ENCODE measurements at places on chromosomes 3 and 15. TPM values are rescaled to one million over a fixed set of nuclear protein-coding genes. Genes with fewer than 3 reads are reported as not detected.

DNA sequence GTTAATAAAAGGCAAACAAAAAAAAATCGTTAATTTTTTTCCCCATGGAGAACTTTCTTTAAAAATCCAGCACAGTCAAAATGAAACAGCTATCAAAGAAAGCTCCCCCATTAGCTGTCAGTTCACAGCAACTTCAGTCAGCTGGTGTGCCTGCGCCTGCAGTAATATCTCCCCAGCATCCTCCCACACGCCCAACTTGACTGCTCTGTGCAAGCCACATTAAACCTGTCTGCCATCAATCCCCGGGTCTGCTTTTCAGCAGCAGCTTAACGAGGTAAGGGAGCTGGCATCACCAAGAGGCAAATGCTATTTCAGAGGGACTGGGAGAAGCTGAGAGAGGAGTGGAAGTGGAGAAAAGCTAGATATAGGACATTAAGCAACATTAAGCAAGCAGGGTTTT lies 337.5 kb downstream of the GAP43 start:
- peak; percentile 9 for DNase-seq

GRCh38 chr3:42778644-42779043 lies 5.6 kb upstream of the CCDC13 start:
- peak; percentile 24 for DNase-seq

The TMCO5A gene
- not detected for total RNA-seq

GRCh38 chr3:55285156-55285555 lies 201.9 kb downstream of the WNT5A start:
- no peak for DNase-seq

The IGSF10 gene
- 22.7 TPM for total RNA-seq

- DNase-seq, result no peak
Measured at GRCh38 chr3:30428251-30428650, 178.2 kb upstream of the TGFBR2 start.

The PLAAT1 gene
- 24.3 TPM for total RNA-seq

The CCDC39 gene
- not detected for total RNA-seq

DNA sequence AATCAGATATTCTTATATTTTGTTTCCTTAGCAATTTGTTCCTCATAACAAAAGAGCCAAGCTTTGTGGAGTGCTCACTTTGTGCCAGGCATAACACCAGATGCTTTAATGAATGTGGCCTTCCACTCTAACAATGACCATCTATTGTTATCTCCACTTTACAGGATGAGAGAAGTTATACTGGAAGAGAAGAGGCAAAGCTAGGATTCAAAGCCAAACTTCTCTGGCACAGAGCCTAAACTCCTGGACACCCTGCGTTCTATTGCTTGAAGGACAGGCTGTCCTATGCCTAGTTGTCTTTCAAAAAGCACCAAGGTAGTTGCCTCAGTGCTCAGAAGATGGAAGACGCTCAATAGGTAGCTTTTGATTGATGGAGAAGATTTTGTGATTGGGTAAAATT lies 123.2 kb upstream of the FEZF2 start:
- DNase-seq, result no peak

DNA sequence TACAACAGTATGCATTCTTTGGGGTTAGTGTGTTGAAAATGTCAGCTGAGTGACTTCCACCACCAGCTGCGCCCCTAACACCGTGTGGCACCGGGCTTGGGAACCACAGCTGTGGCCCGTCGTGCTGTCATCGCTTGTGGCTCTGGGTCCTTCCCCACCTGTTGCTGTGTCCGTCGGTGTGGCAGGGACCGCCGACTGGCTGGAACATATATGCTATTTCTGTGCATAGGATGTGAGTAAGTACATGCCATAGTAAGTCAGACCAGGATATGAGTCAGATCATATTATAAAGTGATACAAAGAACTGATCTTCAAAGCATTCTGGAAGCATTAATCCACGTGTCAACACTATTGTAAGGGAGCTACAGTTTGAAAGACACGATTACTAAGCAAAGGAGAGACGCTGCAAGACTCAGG lies 31.9 kb downstream of the EHD4 start:
- DNase-seq, result peak; percentile 75

DNA sequence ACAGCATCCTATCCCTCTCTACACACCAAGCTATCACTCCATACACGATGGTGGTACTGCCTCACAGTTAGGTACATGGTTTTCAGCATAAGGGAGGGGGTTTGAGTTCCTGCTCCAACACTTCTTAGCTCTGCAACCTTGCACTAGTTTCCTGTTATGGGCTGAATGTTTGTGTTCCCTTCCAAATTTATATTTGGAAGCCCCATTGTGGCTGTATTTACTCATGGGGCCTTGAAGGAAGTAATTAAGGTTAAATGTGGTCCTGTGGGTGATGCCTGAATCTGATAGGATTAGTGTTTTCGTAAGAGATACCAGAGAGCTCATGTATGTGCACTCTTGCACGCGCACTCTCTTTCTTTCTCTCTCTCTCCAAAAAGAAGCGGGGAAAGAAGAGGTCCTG lies 259.4 kb downstream of the RORA start:
- no peak for DNase-seq

DNA sequence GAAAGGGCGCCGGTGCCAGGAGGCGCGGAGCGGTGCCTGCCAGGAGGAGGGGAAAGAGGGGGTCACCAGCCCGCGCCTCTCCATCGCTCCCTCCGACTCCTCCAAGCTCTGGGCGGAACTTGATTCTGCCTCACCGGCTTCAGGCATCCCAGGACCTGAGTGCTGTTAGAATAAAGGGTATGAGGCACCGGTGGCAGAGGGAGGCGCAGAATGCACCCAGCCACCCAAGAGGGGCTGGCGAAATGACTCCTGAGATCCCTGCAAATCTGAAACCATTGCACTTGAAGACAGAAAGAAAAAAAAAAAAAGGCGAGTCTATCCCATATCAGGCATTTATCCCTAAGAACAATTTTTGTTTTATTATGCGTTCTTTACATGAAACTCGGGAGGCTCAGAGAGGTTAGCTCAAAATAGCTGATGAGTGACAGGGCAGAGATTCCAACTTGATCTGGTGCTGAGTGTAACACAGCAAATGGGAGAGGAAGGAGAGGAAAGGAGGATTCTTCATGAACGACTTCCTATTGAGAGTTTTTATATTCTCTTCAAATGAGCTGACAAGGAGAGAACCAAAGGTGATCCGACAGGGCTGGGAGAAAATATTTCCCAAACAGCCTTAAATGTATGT lies 157.0 kb upstream of the FRMD4B start:
- no peak for DNase-seq

GRCh38 chr3:139506766-139507165 lies 30.4 kb upstream of the RBP2 start:
- DNase-seq, result no peak

- no peak for DNase-seq
Measured at GRCh38 chr3:8128686-8129085, 372.9 kb upstream of the LMCD1 start.

GRCh38 chr3:151315136-151315535 lies 1.5 kb downstream of the GPR87 start:
- DNase-seq, result no peak

DNA sequence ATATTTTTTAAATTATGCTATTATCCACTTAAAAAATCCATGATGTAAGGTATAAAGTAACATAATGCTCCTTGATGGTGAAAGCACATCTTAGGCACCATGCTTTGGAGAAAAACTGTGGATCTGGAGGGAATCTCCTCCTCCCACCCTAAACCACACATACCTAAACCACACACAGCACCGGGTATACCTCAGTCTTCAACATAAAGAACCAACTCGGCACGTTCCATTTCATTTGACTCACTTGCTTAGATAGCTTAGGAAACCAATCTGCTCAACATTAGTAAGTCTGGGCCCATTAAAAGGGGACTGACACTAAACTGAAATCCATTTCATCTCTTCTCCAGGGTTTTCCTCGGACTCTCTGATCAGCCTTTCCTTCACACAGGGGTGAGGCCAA lies 945.7 kb upstream of the CFAP20DC start:
- DNase-seq, result no peak

DNA sequence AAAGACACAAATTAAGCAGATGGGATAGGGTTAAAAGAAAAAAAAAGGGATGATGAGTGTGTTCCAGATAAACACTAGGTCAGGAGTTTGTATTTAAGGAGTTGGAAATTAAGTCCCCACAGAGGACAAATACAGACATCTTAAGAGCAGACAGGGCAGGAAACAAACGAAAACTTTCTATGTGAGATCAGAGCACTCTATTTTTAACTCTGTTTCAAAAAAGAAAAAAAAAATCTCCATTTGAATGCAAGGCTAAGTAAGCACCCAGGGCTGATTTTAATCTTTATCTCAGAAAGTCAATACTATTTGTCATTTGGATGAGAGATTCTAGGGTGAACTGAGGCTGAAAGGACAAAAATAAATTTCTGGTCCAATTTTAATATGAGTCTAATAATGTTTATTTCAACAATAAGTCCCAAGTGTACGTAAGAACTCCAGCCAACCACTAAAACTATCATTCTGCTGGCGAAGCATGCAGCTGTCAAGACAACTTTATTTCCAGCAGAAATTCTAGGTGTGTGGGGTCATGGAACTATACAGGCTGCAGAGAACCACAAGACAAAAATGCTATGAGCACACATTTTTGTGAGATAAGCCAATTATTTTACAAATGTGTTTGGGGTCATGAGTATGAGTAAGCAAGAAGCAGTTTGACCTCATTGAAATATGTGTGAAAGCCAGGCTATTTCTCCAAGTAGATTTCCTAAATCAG lies 186.1 kb downstream of the FMN1 start:
- peak; percentile 87 for DNase-seq

The CPEB1 gene
- total RNA-seq, result 1.3 TPM

- DNase-seq, result peak; percentile 93
Measured at GRCh38 chr3:188954590-188955208, 217.1 kb upstream of the TPRG1 start.

The GNB5 gene
- 8.9 TPM for total RNA-seq

The PKM gene
- 727 TPM for total RNA-seq

DNA sequence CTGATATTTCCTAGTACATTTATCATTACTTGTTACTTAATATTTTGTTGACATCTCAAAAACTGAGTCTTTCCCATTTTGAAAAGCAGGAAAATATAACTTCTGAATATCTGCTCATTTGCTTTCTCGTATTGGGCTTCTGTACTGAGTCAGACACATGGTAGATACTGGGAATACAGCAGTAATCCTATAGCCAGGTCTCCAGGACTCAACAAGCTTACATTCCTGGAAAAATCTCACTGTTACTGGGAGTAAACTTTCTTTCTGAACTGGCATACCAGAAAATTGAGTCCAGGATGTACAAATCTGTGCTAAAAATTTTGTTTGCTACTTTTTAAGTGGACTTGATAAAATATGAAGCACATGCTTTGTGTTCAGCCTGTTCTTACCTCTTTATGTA lies 240.4 kb downstream of the RBMS3 start:
- no peak for DNase-seq

The COX17 gene
- total RNA-seq, result 52.4 TPM

DNA sequence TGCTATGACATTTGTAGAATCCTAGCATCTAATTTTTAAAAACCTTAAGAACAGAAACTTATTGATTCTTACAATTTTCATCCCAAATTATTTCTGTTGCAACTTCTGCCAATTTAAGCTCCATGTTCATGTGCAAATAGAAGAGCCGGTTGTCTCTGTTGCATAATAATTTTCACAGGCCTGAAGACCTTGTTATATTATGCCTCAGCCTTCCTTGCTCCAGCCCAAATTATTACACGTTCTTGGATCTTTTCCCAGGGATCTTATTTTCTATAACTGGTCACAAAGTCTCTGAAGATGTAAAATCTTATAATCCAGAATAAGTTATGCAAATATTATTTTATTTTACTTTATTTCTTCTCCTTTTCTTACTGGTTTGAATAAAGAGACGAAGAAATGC lies 210.7 kb upstream of the DPH6 start:
- peak; percentile 70 for DNase-seq

GRCh38 chr3:79172241-79172640 lies 595.6 kb downstream of the ROBO1 start:
- DNase-seq, result peak; percentile 50

GRCh38 chr3:56926243-56926946 lies 124.6 kb upstream of the ARHGEF3 start:
- peak; percentile 62 for DNase-seq

The LRRN1 gene
- total RNA-seq, result 26.6 TPM

The TM4SF18 gene
- total RNA-seq, result 15.6 TPM

DNA sequence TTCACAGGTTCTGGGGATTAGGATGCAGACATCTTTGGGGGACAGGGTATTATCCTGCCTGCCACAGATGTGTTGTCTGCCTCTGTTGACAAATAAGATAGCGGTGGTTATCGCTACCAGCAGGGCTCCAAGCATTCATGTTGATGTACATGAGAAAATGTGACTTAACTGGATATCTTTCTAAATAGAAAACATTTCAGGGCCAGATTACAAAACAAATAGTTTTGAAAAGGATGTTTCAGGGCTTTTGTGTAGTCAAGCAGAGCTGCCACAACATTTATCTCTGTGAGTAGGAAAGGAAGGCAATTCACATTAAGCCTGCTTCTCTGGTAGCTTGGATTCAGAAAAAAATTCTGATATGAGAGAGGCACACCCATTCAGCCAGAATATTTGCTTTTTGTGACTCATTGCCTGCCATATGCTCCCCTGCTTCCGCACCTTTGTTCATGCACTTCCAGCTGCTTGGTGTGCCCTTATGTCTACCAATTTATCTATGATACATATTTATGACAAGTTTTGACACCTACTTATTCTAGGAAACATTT lies 22.8 kb downstream of the PLS1 start:
- no peak for DNase-seq

The TMEM40 gene
- 6.4 TPM for total RNA-seq

GRCh38 chr15:34795267-34796081 lies at the start of gene ACTC1:
ACTC1 (minus strand) TSS chr15:34795549; CDS start chr15:34794808, 741 bp downstream.
- DNase-seq, result peak; percentile 91

DNA sequence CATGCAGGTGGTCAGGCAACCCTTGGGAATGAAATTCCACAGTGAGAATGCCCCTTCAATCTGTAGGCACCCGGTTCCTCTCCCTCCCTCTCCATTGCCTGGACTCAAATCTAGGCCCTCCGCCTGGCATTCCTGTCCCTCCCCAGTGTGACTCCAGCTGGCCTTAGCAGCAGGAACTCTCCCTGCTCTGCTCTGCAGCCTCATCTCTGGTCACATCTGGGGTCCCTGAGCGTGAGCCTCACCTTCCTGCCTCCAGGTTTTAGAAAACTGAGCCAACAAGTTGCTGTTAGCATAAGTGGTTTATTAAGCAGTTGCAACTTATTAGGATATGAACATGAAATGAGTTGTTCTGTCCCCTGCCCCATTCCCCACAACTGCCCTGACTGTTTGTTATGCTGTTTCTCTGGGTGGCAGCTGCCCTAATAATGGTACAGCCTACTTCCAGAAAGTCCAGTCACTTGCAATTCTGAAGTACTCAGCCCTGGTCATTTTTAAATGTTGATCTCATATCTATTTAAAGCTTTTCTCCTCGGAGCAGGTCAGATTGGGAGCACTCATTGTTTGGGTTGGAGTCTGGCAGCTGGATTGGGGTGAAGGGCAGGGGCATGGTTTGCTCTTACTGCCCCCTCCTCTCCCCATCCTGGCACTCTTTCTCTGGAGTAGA lies 63.0 kb upstream of the ANKRD34C start:
- DNase-seq, result no peak

- no peak for DNase-seq
Measured at GRCh38 chr3:96986241-96986640, 171.8 kb downstream of the EPHA6 start.

The RSL24D1 gene
- total RNA-seq, result 103 TPM

GRCh38 chr3:142997330-142997729 lies 4.0 kb upstream of the U2SURP start:
- DNase-seq, result no peak

The TMEM212 gene
- 0.09 TPM for total RNA-seq
